ENCODE measurements at places on chromosomes 12 and 14.

DNA sequence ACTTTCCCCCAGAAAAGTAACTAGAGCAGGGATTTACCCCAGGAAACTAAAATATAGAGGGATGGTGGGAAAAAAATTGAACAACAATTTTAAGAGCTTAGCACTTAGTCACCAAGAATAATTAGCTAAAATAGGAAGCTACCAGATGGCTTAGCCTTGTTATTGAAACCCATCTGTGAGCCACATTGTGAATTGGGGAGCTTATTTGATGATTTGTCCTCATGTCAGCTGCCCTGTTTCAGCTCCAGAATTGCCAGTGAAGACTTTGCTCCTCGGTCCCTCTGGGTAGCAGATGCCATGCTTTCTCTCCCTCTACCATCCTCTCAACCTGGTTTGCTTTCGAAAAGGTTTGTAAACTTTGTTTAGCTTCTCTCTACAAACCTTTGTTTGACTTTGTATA lies 67.7 kb upstream of the PTHLH start:
- no peak for DNase-seq

GRCh38 chr12:104566244-104566993 lies 109.7 kb downstream of the CHST11 start:
- no peak for DNase-seq

DNA sequence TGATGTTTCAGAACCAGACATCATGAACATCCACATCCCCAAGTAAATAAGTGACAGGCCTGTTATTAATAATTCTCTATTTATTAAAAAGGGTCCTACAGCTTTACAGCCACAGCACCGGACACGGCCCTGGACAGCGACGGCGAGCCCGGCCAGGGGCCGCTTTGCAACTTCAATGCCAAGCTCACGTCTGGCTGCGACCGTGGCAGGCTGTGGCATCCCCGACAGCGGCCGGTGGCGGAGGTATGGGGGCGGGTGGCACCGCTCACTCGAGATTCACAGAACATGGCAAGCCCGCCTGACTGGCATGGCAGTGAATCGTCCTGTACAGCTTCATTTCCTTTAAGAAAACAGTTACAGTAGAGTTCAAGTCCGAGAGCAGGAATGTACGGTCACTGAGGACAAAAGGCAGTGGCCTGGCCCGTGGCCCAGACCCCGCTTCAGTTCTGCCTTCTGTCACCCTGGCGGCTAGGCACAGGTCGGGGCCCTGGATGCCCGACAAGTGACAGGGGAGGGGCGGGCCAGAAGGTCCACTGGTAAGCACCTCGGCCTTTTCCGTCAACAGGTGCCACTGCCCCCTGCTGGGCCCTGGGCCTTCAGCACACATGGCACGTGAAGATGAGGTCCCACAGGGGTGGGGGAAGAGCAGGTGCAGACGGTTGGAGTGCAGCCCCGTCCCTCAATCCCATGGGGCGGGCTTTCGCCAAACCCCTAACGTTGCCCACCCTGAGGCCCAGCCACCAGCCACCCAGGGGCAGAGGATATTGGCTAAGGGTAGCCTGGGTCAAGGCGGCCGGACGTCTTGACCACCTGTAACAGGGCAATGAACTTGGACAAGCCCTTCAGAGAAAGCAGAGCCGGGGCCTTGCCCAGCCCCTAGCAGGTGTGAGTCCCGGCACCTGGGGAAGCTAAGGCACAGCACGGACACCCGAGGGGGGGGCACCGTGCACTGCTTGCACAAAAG lies 30.3 kb downstream of the HIP1R start:
- DNase-seq = no peak

GRCh38 chr12:66176105-66176900 lies 6.5 kb upstream of the TMBIM4 start:
- DNase-seq = no peak

- no peak for DNase-seq
Measured at GRCh38 chr12:1799882-1800400, 20.4 kb upstream of the LRTM2 start.

DNA sequence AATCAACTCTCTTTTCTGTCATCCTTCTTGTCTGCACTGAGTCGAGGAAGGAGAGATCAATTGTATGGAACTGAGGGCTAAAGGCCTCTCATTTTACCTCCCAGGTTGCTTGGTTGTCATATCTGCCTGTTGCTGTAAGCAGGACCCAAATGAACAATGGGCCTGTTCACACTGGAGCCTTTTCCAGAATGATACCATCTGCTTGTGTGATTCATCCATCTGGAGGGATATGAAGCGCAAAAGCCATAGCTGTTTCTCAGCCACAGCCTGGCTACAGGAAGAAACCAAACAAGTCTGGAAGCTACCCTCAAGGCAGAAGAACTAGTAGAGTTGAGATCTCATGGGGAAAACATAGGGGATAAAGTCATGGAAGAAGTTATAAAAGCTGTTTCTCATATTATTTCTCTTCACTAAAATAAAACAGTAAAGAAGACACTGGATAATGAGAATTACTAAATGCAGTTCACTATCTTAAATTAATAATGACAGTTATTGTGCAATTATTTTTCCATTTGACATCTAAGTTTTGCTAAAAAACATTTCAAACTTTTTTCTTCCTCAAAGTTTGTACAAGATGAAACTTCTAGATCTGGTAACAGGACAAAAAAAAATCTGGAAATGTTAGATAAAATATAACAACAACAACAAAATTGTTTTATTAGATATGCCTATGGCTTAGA lies 106.3 kb downstream of the SPTSSA start:
- no peak for DNase-seq

DNA sequence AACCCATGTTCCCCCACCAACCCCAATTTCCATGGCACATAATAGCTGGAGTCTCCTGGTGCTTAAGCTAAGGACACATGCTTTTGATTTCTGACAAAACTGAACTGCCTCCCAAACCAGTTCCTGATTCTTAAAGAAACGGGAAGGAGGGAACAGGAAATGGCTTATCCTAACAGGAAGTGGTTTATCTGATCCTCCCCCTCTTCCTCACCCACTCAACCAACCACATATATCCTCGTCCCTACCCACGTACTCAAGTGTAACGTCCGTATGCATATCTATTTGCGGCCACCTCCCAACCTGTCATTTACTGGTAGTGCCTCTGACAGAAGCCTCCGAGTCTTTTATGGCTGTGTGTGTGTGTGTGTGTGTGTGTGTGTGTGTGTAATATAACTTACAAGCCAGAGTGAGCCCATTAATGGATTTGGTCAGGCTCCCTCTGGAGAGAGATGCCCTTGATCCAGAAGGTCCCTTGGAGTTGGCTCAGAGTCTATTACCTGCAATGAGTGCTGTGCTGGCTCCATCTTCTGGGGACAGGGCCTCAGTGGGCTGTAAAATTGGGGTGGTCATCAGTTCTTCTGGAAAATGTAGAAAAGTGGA lies 7.7 kb downstream of the DAZAP2 start:
- DNase-seq = no peak

GRCh38 chr12:27208414-27208750 lies 35.7 kb upstream of the STK38L start:
- DNase-seq = no peak

- no peak for DNase-seq
Measured at GRCh38 chr12:24488091-24488596, 460.8 kb downstream of the BCAT1 start.

GRCh38 chr14:22370084-22370847 lies 218.8 kb downstream of the DAD1 start:
- DNase-seq = no peak

DNA sequence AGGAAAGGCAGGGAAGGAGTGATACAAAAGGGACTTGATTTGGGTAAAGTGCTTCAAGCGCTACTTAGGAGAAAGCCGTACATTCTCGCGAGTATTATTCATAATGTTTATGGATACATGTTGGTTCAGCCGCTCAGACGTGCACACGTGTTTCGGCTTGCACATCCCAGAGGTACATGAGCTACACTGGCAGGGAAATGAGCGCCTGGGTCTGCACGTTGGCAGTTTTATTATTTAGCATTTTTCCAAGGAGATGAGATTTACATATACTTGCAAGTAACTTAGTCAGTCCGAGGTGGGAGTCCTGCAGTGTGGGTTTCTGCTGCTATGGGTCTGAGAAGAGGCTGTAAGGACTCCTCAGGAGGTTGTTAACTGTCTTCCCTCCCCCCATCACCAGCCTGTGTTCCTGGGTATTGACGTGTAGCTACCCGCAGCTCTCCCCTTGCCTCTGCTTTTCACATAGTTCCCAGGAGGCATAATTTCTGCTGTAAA lies 1.5 kb downstream of the PRKCH start:
- no peak for DNase-seq

GRCh38 chr14:83568141-83568540 lies 1961.8 kb upstream of the FLRT2 start:
- no peak for DNase-seq

- DNase-seq = no peak
Measured at GRCh38 chr12:67754933-67755697, 106.6 kb downstream of the DYRK2 start.

DNA sequence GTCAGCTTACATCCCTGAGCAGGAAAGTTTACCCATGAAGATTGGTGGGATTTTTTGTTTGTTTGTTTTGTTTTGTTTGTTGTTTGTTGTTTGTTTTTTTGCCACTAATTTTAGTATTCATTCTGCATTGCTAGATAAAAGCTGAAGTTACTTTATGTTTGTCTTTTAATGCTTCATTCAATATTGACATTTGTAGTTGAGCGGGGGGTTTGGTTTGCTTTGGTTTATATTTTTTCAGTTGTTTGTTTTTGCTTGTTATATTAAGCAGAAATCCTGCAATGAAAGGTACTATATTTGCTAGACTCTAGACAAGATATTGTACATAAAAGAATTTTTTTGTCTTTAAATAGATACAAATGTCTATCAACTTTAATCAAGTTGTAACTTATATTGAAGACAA lies 37.6 kb downstream of the CD9 start:
- no peak for DNase-seq

DNA sequence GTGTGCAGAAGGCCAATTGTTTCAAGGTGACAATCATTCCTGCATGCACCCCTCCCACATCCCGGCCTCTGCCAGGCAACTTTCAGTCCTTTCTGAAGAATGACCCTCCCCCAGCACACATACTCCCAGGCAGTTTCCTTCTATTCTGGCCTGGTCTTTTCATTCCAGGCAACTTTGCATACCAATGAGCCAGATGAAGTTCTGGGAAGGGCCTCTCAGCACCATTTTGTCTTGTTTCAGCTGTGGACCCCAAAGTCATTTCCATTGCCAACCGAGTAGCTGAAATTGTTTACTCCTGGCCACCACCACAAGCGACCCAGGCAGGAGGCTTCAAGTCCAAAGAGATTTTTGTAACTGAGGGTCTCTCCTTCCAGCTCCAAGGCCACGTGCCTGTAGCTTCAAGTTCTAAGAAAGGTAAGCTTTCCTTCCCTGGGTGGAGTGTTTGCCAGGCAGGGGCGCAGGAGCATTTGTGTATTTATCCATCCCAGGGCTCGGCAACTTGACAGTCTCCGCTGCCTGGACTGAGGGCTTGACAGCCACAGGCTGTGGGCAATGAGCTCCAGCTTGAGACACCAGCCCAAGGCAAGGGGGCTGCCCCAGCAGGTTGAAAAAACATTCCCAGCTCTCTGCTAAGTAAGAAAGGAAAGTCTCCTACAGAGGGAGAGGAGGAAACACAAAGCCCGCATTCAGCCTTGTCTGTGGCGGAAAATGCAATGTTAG lies 16.4 kb downstream of the BCL2L14 start:
- no peak for DNase-seq

DNA sequence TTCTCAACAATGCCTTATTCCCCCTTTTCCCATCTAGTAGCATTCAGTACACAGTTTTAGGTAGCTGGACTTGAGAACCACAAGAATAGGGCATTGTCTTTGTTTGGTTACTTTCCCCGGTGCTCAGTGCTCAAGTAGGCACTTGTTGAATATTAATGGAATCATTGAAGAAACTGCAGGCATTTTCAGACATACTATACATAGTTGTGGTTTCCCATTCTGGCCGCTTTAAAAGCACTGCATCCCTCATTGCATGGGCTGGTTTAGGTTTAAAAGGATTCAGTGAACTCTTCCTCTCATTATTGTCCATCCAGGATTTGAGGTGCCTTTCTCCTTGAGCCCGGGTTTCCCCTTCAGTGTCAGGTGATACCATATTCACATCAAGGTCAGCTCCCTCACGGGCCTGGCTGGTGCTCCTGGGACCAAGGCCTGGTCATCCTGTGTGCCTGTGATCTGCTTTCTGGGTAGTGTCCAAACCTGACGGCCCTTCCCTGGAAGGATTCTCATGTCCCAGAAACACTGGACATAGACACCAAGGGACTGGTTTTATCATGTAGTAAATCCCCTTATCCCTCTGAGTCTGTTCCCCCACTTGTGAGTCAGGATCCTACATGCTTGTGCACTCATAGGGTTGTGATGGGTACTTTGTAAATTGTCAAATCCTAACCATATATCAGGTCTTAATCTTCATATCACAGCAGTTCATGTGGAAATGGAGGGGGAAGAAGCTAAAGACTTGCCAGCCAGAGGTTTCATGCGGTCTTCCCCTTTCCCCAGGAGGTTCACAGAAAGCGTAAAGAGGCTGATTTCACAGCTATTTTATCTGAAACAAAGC lies 7.4 kb downstream of the TCP11L2 start:
- DNase-seq = no peak

DNA sequence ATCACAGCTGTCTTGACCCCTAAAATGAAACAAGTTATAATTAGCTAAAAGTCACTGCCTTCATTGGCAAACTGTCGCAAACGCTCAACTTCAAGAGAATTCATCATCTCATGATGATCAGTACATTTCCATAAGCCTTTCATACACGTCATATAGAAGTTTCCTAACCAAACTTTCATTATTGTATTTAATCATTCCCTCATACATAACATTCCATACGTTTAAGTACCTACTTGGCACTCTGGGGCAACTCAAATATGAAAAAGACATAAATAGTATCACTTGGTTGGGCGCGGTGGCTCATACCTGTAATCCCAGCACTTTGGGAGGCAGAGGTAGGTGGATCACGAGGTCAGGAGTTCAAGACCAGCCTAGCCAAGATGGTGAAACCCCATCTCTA lies 12.4 kb upstream of the PPP2R5E start:
- DNase-seq = no peak

GRCh38 chr12:28704477-28705169 lies 444.5 kb upstream of the FAR2 start:
- no peak for DNase-seq

GRCh38 chr12:84807249-84807648 lies 105.3 kb downstream of the SLC6A15 start:
- DNase-seq = no peak

Data from stimulated activated CD8-positive, alpha-beta memory T cell treated with anti-CD3 and anti-CD28 coated beads, Interleukin-7, amount 100 ng/mL, for 24 hours (primary cell).